Right hindlimb (tissue), 1 donor: ENCODE measurements at places on chromosomes 2 and 18.

DNA sequence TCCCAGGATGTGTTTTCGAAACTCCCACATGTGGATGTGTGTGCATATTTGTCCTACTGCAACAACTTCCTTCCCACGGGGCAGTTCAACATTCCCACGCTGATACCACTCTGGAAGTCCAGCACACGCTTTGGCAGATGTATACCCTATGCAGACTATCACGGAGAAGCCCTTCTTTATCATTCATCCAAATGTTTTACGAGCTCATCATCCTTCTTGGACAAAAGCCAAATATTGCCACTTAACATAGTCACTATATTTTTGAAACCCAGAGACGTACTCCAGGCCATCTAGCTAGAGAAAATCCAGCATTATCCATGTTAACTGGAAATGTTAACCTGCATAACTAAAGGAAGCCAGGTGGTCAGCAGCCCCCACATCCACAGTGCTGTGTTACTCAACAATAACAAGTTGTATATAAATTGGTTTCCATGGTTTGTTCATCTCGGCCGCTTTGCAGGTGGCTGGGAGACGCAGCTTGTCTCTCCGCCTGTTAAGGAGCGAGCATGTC is 131.5 kb downstream of the ZNF532 start:
- peak; percentile 71 for DNase-seq

DNA sequence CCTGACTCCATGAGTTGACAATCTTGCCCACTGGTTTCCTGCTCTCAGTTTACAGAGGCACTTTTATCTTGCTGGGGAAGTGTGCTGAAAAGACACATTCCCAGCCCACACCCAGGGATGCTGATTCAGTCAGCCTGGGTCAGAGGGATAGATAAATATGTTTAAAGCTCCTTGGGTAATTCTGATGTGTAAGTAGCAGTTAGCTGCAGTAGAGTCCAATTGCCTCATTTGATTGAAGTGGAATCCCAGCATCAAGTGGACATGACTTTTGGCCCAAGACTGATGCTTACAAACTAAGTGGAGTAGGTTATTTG is 29.4 kb downstream of the PSD4 start:
- DNase-seq: no peak

DNA sequence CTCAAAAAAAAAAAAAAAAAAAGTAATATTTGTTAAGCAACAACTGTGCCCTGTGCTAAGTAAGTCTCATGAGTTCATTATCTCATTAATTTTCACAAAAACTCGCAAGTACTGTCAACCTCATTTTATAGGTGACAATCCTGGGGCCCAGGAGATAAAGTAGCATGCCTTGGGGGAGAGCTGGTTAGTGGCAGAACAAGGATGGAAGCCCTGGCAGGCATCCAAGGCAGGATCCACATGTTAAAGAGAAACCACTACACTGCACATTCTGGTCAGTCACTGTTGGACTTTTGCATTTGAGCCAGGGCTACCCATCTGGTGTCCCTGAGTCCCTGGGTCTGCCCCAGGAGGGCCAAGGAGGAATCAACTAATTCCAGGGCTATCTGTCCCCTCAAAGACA is 54.6 kb downstream of the ZFP36L2 start:
- no peak for DNase-seq

DNA sequence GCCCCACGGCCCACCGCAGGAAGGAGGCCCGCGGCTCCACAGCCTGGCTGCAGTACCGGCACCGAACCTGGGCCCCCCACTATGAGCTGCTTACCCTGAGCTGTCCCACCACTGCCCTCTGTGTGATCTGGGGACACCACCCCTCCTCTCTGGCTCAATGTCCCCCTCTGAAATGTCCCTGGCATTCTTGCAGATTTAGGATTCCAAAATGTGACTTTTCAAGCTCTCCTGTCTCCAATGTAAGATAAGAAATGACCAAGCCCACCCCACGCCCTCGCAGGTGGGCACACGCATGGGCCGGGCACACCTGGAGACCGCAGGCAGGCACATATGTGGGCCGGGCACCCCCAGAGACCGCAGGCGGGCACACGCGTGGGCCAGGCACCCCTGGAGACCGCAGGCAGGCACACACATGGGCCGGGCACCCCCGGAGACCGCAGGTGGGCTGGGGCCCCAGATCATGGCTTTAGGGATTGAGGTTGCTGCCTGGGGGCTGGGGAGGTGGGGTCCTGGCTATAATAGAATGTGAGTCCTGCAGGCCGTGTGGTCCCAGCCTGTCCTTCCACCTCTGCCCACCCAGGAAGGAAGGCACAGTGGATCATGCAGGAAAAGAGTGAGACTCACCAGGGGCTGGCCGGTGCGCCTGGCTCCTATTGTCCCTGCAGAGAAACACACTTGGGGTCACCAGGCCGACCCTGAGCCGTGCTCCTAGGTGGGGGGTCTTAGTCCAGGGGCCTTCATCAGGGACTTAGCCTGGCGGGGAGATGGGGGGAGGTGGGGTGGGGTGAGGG is 7.2 kb downstream of the PDCD1 start:
- peak; percentile 10 for DNase-seq

- DNase-seq: no peak
These were observed 29.7 kb downstream of the ZNF804A start for GRCh38 chr2:184628051-184628450.

GRCh38 chr2:45841752-45842407 is 190.4 kb downstream of the PRKCE start:
- DNase-seq: peak; percentile 2
